Omental fat pad (tissue), 4 donors: ENCODE measurements at places on chromosomes 13 and 19. TPM values are rescaled to one million over a fixed set of nuclear protein-coding genes. Genes with fewer than 3 reads are reported as not detected.

Gene ZNF577
- 12.2 TPM for total RNA-seq

Gene MRPS31
- 9.8 TPM for total RNA-seq

Gene KL
- total RNA-seq: 20.3 TPM

Gene TNNI3
- total RNA-seq: not detected

Gene ZNF490
- 3.6 TPM for total RNA-seq

- DNase-seq: no peak
These were observed 122.7 kb upstream of the FRY start for GRCh38 chr13:31908696-31909411.

GRCh38 chr13:100514788-100515409, 73.7 kb downstream of the GGACT start:
- peak; percentile 65 for DNase-seq

DNA sequence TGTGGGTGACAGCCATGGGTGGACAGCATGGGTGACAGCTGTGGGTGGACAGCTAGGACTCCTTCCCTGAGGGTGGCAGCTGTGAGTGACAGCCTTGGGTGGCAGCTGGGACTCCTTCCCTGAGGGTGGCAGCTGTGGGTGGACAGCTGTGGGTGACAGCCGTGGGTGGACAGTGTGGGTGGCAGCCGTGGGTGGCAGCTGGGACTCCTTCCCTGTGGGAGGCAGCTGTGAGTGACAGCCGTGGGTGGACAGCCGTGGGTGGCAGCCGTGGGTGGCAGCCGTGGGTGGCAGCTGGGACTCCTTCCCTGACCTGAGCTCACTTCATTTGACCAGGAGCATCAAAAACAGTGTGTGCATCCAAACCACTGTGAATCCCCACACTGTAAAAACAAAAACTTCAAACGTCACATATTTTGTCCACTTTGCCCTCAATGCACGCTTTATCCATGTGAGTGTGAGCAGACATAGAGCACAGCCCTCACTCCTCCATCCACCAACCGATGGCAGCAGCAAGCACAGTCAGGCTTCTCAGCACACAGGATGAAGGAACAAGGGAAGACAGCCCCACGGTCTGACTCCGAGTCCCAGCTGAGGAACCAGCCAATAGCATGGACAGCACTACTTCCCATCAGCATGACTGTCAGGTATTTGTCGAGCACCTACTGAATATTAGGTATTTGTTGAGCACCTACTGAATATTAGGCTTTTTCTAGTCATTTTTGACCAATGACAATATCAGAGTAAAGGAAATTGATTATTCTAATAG, 1.6 kb upstream of the CFAP97D2 start:
- DNase-seq: no peak

DNA sequence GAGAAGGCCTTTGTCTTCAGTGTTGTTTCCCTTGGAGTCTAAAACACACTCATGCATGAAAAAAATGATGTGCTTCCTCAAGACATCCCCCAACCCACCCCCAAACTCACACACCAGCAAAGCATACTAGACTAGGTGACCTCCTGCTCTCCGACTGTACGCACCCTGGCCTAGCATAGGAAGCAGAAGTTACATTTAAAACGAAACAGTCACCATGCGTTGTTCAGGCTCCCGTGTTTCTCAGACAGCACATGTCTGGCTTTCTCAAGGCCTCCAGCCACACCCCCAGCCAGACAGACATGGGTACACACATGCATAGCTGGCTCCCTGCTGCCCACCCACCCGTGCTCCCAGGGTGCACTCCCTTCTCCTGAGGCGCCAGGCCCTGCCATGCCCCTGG, 28.7 kb upstream of the C1QTNF9 start:
- DNase-seq: no peak

DNA sequence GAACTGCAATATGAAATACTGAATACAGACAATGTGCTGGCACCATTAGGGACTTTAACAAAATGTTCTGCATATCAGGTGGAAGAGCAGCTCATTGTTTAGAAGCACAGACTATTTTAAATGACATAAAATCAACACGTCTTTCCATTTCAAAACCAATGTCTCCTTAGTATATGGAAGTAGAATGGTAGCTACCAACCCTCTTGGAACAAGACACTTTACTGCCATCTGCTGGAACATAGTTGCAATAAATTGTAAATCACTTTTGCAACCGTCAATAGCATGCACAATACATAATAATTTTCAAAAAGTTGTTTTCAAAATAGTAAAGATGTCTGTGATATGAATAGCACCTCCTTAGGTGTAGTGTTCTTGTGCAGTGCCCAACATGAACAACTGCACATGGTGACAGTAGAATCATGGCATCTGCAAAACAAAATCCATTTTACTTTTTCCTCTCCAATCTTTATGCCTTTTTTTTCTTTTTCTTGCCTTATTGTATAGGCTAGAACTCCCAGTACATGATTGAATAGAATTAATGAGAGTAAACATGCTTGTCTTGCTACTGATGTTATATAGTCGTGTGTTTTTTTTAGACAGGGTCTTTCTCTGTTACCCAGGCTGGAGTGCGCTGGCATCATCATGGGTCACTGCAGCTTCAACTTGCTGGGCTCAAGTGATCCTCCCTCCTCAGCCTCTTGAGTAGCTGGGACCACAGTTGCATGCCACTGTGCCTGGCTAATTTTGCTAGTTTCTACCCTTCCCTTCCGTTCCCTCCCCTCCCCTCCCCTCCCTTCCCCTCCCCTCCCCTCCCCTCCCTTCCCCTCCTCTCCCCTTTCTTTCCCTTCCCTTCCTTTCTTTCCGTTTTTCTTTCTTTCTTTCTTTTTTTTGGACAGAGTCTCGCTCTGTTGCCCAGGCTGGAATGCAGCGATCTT, 7.8 kb upstream of the LYPD5 start:
- DNase-seq: no peak

- no peak for DNase-seq
These were observed 451 bp downstream of the NOSIP start for GRCh38 chr19:49579947-49580263.

- no peak for DNase-seq
These were observed at the start of gene POU2F2 for GRCh38 chr19:42132030-42132628. POU2F2 (minus strand) TSS chr19:42132446; CDS start chr19:42132411, 35 bp downstream.

DNA sequence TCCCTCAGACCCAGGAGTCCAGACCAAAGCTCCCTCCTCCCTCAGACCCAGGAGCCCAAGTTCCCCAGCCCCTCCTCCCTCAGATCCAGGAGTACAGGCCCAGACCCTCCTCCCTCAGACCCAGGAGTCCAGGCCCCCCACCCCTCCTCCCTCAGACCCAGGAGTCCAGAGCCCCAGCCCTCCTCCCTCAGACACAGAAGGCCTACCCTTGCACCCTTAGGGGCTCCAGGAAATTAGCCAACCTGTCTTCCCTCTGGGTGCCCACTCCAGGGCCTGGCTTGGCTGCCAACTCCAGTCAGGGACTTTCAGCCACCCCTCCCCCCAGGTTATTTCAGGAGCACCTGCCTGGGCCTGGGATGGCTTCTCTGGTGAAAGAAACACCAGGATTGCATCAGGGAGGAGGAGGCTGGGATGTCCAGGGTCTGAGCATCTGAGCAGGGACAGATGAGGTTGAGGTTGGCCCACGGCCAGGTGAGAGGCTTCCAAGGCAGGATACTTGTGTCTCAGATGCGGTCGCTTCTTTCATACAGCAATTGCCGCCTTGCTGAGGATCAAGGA, at the start of gene FGF21:
Gene FGF21, plus strand, starts transcription at position 441 of the 558 bp plus-strand sequence. CDS start 713 bp downstream, outside the sequence.
- no peak for DNase-seq

GRCh38 chr13:51683597-51683996, 99.3 kb downstream of the WDFY2 start:
- DNase-seq: no peak

GRCh38 chr19:10416380-10417257, 3.7 kb upstream of the PDE4A start:
- peak; percentile 95 for DNase-seq

DNA sequence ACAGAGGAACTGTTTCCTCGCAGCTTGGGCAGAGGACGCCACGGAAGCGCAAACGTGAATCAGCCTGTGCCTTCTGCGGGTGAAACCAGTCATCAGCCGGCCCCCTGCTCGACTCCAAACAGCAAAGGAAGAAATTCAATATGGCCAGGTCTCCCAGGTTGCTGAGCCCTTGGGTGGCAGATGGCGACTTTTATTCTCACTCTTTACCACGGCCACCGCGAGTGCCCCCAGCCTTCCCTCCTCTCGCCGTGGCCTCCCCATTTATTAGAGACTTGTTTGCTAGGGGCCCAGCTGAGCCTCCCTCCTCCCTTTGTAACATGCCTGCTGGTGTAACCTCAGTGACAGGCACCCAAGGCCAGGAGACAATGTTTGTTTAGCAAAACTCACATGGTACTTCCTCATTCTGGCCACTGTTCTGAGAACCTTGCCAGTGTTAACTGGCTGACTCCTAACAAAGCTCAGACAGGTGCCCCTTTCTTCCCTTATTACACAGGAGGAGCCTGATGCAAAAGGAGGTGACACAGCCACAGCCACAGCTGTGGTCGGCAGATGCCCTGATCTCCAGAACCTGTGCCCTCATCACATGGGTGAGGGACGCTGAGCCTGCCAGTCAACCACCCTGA, 5.8 kb downstream of the RAB20 start:
- DNase-seq: no peak
